ENCODE measurements at places on chromosomes 1 and 21.

- no peak for DNase-seq
These were observed 131.5 kb upstream of the FGGY start for GRCh38 chr1:59165353-59165752.

GRCh38 chr21:42409366-42409765 is 5.7 kb downstream of the UBASH3A start:
- DNase-seq = no peak

DNA sequence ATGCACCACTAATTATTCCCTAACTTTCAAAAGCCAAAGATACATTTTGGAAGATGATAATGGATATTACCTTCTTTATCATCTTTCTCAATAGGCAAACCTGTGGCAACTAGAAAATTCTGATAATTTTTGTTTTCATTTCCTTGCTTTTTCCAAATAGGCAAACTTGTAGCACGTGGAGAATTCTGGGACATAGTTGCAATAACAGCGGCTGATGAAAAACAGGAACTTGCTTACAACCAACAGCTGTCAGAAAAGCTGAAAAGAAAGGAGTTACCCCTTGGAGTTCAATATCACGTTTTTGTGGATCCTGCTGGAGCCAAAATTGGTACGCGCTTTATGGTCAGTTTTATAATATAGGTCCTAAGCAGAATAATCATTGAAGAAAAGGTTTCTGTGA is 1.5 kb downstream of the FPGT start:
- no peak for DNase-seq

- no peak for DNase-seq
These were observed 76.4 kb upstream of the EDN2 start for GRCh38 chr1:41560931-41561330.

GRCh38 chr1:167723707-167724323 is 2.0 kb downstream of the MPZL1 start:
- DNase-seq = no peak

GRCh38 chr1:60560701-60561100 is 487.1 kb upstream of the C1orf87 start:
- DNase-seq = no peak

- no peak for DNase-seq
These were observed 1.2 kb downstream of the MAN1A2 start for GRCh38 chr1:117368116-117369108.

- no peak for DNase-seq
These were observed 8.9 kb upstream of the C1orf216 start for GRCh38 chr1:35727434-35728040.

GRCh38 chr21:14762734-14763694 is 216.9 kb upstream of the SAMSN1 start:
- DNase-seq = peak; percentile 11

- no peak for DNase-seq
These were observed 3.2 kb upstream of the FGR start for GRCh38 chr1:27638047-27638734.

- no peak for DNase-seq
These were observed 57.8 kb upstream of the FASLG start for GRCh38 chr1:172601046-172601630.

GRCh38 chr21:25916226-25916625 is 181.5 kb downstream of the GABPA start:
- DNase-seq = no peak

DNA sequence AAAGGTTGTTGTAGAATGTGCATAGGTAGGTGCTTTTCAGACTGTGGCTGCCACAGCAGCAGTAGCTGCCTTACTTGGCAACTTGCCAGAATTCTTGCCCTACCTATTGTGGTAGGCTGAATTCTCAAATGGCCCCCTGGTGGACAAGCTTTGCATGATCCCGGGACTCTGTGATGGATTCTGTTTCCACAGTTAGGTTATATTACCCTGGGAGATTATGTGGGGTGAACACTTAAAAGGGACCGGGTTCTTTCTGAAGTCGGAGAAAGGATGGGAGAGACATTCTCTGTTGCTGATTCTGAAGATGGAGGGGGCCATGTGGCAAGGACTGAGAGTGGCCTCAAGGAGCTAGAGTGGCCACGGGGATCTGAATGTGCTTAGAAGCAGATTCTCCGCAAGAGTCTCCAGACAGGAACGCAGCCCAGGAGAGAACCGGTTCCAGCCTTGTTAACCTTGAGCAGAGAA is 32.1 kb upstream of the KCNE1 start:
- DNase-seq = no peak

DNA sequence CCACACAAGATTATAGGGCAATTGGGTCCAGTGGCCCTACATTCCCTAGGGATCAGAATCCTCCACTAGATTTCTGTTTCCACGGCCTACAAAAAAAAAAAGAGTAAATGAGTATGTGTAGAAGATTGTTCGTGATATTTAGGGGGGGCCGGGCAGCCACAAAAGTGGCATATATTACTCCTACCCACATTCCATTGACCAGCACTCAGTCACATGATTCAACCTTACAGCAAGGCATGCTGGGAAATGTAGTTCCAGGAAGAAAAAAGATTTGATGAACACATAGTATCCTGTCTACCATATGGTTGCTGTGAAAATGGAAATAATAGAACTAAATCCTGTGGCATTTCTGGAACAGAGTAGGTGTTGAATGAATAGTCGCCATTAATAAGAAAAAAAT is 43.4 kb upstream of the GJB5 start:
- no peak for DNase-seq

DNA sequence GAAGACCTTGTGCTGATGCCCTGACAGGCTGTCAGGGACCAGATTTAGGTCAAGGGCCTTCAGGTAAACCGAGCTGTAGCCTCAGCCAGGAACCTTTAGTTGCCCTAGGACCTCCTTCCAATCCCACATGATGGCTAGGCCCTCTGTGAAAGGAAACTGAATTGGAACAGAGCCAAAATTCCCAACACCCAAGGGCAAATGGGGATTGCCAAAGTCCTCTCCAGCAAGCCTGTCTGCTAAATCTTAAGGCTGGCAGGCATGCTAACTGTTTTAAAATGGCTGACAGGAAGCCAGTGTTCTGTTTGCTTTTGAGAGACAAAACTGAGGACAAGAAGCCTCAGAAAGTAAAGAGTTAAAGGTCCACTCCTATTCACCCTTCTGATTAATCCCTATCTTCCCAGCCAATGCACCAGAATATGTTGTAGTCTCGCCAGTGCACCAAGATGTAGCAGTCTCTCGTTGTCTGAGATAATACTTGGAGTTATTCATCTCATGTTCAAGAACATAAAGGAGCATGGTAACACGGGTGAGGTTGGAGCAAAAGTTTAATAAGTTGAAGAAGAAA is 35.1 kb downstream of the MSTO1 start:
- no peak for DNase-seq

- no peak for DNase-seq
These were observed 8.0 kb upstream of the TMPRSS15 start for GRCh38 chr21:18411565-18411964.

DNA sequence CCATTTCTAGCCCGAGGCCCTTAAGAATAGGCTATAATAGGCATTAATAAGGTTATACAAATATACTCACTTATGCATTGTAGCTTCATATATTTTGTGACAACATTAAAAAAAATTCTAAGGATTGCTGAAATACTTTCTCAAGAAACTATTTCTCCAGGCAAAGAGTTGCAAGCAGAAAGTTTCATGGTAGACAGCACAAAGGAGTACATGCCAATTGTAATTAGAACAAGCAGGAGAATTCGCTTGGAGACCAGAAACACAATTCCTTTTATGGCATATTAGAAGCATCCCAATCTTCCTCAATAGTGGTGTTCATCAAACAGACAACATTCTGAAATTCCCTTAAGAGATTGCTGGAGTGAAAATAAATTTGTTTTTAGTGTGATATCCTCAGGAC is 122.8 kb downstream of the CRB1 start:
- DNase-seq = no peak

DNA sequence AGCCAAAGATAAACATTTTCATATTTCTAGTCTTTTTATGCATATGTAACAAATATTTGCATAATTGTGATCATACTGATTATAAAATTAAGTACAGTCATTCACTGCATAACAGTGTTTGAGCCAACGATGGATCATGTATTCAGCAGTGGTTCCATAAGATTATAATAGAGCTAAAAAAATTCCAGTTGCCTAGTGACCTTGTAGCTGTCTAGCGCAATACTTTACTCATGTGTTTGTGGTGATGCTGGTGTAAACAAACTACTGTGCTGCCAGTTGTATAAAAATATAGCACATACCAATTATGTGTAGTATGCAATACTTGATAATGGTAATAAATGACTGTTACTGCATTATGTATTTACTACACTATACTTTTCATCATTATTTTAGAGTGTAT is 2.1 kb upstream of the S100A10 start:
- no peak for DNase-seq

GRCh38 chr1:198465201-198466144 is 75.0 kb downstream of the ATP6V1G3 start:
- DNase-seq = no peak

DNA sequence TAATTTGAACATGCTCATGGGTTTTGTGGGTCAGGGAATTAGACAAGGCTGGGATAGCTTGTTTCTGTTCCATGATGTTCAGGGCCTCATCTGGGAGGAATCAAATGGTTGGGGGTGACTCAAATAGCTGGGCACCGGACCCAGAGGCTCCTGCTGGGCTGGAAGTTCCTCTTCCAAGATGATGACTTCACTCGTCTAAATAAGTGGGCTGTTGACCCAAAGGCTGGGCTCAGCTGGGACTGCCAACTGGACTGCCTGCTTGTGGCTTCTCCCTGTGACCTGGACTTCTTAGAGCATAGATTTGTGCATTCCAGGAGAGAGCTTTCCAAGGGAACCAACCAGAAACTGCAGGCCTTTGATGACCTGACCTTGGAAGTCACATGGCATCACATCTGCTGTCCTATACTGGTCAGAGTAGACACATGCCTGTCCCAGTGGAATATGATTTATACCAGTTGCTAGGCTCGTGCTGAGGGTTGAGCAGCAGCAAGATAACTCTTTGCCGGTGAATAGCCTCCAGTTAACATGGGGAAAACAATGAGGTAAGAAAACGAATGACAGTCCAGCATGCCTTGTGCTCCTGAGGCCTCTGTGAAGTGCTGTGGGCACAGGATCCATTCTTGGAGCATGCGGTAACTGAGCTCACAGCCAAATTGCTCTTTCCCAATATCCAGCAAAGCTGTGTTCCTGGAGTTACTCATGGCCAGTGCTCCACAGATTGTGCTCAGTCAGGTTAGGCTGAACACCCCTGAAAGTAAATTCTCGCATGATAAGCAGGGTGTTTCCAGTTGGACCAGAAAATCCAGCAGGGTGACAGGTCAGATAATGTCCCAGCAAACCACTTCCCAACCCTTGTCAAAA is 272.9 kb upstream of the TMEM51 start:
- no peak for DNase-seq

DNA sequence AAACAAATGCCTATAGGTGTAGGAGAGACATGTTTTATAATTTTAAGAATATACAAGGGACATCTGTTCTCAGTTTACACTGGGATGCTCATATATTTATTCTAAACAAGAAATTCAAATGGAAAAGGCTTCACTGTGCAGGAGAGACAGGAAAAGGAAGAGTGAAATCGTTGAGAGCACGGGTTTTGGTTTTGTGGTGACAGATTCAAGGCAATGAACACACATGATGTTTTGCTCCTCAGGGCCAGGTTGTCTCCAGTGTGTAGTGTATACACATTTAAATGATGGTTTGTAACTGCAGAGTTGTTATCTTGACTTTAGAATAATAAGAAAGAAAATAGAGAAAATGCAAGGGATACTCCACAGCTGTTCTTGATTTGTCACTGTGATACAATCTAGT is 73.7 kb downstream of the S1PR1 start:
- no peak for DNase-seq

DNA sequence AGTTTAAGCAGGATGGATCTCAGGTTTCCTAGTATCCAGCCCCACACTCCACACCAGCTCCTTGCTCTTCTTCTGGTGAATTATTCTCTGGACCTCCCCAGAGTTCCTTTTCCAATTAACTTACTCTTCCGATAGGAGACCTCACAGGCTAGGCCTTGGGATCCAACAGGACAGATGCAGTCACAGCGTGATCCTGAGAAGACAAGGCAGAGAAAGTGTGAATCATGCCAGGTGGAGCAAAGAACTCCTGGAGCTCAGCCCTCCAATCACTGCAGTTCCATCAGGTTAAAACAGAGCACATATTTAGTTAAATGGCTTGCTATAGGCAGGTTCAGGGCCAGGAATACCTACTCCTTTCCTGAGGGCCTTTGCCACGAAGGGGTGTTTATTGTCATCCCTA is 34.1 kb downstream of the C8B start:
- DNase-seq = no peak

GRCh38 chr1:91783423-91784170 is 102.4 kb downstream of the TGFBR3 start:
- DNase-seq = no peak

GRCh38 chr21:42037943-42038342 is 27.8 kb upstream of the ZBTB21 start:
- DNase-seq = no peak

GRCh38 chr1:235945775-235946570 is 79.3 kb upstream of the LYST start:
- no peak for DNase-seq

DNA sequence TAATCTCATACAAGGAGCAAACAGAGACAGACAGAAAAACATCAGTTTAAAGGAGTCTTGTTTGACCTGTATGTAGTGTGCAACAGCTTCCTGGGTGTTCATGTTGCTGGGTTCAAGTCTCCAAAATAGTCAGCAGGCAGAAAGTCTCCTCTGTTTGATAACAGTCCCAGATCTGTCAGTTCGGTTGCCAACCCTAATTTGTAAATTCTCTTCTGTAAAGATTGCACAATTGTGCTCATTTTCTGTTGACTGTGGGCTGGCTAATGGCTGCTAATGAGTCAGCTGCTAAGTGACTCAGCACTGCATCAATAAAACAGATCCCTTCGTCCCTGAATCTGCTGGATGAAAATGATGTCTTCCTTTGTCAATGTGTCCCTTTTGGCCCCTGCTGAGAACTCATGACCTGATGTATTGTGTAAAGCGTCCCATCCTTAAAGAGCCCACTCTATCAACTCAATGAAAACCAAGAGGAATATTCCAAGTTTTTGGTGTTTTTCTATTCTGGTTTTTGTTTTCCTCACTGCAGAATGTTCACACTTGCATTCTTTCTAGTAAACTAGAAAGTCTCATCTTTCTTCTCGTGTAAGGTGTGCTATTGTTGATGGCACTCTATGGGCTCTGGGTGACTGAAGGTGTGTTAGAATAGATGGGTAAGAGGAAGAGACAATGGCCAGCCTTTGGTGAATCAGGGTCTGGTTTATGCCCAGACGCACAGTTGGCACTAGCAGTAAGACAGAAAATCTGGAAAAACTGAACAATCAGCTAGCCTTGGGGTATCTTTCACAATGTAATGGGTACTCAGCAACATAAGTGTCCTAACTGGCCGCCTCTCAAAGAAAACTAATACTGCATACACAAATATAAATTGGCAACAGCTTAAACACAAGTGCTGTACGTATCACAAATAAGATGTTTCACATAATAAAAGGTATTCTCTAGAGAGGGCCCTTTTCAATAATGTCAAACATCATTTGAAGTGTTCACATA is 75.1 kb upstream of the SIPA1L2 start:
- DNase-seq = no peak

- DNase-seq = no peak
These were observed 171.4 kb downstream of the CAMTA1 start for GRCh38 chr1:6956488-6957159.

- no peak for DNase-seq
These were observed 412.6 kb upstream of the RUNX1 start for GRCh38 chr21:35461700-35462099.

GRCh38 chr1:63848733-63849132 is 74.9 kb downstream of the ROR1 start:
- no peak for DNase-seq

All from GM12891 (cell line).